ENCODE measurements at places on chromosomes 1 and 21.

GRCh38 chr1:37609002-37609401, 13.3 kb upstream of the GNL2 start:
- DNase-seq, result no peak

GRCh38 chr1:77065693-77066342, 153.4 kb downstream of the PIGK start:
- no peak for DNase-seq

DNA sequence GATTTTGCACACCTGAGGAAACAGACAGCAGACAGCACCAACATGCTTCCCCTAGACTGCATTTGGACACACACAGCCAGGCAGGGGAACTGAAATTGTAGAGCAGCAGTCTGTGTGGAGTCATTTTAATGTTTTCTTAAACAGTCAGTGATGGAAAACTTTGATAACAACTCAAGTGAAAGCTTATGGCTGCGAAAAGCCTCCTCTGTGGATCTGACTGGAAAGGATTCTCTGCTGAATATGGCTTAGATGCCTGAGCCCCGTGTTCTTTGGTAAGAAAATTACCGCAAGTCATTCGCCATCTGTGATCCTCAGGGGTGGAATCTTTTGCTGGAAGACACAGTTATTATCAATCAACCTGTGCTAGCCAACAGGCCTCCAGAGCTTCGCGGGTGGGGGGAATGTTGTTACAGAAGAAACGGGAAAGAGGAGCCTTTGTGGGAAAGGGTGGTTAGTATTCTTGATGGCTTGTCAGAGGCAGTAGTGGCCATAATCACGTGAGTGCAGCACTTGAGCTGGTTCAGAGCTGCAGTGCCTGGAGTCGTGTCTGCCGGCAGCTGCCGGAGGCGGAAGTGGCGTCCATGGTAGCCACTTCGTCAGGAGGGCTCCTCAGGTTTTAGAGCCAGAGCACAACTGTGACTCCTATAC, 204.7 kb downstream of the ST6GALNAC3 start:
- DNase-seq, result peak; percentile 63

DNA sequence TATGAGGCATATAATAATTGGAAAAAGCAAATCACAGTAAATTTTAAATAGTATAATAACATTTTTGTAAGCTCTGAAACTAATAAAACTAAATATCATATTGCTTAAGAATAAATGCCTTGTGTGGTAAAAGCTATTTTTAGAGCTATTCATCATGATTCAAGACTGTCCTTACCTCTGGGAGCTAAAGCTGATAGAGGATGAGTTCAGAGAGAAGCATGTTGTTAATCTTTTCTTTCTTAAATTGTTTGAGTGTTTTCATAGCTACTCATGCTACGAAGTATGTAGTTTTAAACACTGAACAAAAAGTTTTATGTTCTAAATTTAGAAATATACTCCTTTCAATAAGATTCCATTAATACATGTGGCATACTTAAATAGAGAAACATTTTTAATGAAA, 30.5 kb downstream of the IFI16 start:
- no peak for DNase-seq

DNA sequence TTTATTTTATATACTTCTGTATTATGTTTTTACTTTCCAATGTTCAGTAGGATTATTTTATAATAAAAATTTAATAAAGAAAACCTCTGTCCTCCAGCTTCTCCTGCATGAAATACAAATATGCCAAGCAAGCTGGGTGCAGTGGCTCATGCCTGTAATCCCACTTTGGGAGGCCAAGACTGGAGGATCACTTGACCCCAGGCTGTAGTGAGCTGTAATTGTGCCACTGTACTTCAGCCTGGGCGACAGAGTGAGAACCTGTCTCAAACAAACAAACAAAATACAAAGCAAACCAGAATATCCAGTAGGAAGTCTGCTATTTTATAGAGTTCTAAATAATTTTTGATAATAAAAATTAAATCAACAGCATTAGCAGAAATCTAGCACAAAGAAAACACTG, 168.8 kb downstream of the EIF4G3 start:
- DNase-seq, result no peak

- DNase-seq, result peak; percentile 47
Measured at GRCh38 chr1:26177182-26177684, at the start of gene CNKSR1. TSS of gene CNKSR1 (plus strand) at chr1:26177491. CDS start at chr1:26177548, 57 bp downstream.

GRCh38 chr21:45850181-45850580, 131.4 kb upstream of the COL6A1 start:
- no peak for DNase-seq

- DNase-seq, result no peak
Measured at GRCh38 chr1:168427051-168427450, 116.7 kb downstream of the XCL2 start.

GRCh38 chr1:79845936-79846335, 839.4 kb upstream of the ADGRL4 start:
- DNase-seq, result no peak

DNA sequence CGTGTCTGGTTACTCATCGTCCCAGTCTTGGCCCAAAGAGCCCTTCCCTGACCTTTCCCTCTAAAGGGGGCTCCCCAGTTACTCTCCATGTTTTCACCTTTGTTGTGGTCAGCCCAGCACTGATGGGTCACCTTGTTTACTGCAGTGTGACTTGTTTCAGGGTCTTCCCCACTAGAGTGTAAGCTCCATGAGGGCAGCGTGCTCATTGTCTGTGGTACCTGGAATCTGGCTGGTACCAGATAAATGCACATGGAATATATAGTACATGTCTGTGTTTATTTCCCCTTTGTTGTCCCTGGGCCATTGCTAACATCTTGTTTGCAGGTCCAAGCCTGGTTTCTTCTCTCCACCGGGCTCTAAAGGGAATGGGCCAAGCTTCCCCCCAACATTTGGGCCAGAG, 22.7 kb upstream of the TENT5B start:
- DNase-seq, result no peak

DNA sequence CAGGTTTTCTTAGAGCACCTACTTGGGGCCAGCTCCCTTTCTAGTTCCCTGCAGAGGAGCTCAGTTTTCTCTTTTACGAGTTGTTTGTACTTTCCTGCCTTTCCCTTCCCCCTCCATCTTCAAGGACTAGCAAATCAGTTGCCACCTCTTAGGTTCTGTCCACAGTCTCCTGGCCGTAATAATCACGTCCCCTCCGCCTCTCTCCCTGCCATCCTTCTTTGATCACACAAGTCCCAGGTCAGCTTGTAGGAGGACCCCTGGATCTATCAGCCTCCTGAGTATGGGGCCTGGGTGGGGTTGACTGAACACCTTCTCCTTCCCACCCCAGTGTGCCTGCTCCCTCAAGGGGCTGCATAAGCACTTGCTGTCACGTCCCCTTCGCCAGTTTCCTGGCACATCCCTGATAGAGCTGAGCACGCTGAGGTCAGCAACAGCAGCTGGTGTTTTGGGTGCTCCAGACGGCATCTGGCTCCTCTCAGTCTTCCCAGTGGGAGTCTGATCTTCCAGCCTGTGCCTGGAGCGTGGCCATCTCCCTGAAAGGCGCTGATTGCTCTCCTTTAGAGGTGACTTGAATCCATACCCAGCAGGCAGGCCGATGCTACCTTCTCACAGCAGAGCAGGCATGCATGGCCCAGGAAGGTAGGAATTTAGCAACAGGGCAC, 216.1 kb upstream of the TMEM51 start:
- no peak for DNase-seq

DNA sequence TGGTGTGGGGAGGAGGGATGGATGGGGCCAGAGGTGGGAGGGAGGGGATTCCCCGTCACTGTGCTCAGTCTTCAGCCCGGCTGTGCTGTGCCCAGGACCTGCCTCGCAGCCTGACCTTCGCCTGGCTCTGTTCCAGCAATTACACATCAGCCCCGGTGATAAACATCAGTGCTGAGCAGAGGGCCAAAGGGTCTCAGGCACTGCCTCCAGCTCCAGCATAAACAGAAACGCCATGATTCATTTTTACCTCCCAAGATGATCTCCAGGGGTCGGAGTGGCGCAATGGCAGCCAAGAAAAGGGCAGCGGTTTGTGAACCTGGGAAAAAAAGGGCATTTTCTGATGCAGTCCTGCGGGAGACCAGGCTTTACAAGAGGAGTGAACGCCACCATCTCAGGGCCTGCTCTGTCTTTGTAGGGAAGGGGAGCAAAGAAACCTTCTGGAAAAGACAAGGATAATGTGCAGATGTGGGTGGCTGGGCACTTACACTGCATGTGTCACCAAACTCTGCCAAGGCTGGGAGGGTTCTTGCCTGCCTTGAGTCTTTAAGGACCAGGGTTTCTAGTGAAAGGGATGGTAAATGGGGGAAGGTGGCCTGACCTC, 28.1 kb downstream of the SHISA4 start:
- DNase-seq, result peak; percentile 54

DNA sequence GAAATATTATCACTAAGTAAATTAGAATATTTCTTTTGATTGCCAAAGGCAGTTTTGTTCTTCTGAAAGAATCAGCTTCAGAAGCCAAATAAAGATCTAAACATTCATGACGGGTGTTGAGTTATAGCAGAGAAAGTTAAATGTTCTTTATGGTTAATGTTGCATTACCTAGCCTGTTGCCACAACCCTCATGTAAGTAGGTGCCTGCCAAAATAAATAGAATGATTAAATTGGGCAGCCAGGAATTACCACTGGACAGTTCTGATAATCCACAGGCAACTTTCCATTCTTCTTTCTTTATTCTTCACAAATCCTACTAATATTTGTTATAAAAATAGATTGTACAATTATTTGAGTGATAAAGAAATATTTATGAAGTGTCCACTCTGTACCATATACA, 217.9 kb upstream of the NRIP1 start:
- DNase-seq, result no peak

DNA sequence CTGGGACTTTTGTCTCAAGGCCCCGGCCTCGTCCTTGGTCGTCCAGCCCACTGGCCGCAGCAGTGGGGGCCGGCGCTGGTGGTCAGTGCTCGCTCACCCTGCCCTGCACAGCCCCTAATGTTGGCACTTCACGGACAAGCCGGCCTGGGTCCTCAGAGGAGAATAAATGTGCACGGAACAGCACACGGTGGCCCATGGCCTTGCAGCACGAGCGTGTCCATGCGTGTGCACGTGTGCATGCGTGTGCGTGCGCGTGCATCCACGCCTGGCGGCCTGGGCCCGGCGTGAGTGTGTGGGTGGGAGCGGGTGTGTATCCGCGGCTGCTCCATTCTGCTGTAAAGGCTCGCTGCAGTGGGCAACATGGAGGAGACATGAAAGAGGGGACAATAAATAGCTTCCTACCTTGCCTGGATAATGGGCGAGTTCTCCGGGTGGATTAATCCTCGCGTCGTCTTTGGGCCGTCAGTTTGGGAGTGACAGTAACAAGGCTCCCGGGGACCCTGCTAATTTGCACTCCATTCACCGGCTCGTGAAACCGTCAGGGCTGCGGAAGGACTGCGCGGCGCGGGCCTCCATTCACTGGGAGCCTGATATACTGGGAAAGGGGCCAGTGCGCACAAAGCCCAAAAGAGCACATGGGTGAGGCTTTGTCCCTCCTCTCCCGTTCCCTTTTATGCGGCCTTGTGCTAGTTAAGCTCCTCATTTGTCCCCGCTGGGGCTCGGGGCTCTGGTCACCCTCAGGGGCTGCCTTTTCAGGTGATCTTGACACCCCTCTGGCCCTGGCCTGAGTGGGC, 142.8 kb downstream of the PRDM16 start:
- no peak for DNase-seq

DNA sequence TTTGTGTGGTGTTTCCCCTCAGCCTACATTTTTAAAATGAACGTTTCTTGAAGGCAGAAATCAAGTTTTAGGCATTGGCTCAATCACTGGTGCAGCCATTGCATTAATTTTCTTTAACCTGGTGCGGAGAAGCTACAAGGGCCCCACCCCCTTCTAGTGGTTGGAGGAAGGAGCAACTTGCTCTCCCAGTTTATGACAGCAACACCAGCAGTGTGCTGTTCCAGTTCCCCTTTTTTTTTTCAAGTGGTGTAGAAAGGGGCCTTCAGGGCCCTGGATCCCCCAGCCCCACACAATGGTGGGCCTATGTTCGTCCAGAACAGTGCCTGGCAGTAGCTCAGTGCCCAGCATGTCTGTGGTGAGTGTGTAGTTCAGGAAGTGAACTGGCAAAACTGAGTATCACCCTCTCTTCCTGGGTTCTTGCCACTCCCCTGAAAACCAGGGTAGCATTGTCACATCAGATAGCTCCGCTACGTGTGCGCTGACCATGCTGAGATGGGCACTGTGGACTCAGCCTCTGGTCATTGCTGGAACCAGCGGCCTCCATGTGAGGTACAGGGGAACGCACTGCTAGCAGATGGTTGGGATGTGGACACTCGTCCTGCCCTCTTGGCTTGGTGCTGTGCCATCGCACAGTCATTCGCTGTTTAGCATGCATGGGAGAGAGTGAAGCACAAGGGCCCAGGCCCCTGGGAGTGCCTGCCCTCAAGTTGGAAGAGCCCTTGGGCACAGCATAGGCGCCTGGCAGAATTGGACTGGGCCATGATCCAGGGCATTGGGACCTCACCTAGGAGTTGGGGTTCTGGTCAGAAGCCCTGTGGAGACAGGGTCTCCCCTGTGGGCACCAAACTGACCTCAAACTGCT, 7.2 kb downstream of the ARF1 start:
- DNase-seq, result no peak

GRCh38 chr1:225825078-225825477, 15.2 kb downstream of the EPHX1 start:
- DNase-seq, result no peak

- DNase-seq, result no peak
Measured at GRCh38 chr21:41010101-41010435, 157.9 kb upstream of the BACE2 start.

- no peak for DNase-seq
Measured at GRCh38 chr1:41752514-41753170, 166.1 kb downstream of the HIVEP3 start.

DNA sequence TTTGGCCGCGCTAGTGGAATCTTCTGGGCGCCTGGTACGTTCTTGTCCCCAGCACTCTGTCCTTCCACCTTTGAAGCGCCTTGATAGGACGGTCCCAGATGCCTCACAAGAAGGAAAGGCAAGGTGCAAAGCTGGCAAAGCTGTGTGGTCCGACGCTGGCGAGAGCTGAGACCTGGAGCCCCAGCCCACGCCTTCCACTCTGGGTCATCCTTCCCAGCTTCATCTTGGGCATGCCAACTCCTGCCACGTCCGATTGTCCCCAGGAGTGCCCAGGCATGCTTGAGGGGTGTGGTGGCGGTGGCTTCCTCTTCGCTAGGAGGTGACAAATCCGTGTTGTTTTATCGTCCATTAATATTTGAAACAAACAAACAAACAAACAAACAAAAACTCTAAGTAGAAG, 123.9 kb upstream of the DPYD start:
- DNase-seq, result peak; percentile 12

DNA sequence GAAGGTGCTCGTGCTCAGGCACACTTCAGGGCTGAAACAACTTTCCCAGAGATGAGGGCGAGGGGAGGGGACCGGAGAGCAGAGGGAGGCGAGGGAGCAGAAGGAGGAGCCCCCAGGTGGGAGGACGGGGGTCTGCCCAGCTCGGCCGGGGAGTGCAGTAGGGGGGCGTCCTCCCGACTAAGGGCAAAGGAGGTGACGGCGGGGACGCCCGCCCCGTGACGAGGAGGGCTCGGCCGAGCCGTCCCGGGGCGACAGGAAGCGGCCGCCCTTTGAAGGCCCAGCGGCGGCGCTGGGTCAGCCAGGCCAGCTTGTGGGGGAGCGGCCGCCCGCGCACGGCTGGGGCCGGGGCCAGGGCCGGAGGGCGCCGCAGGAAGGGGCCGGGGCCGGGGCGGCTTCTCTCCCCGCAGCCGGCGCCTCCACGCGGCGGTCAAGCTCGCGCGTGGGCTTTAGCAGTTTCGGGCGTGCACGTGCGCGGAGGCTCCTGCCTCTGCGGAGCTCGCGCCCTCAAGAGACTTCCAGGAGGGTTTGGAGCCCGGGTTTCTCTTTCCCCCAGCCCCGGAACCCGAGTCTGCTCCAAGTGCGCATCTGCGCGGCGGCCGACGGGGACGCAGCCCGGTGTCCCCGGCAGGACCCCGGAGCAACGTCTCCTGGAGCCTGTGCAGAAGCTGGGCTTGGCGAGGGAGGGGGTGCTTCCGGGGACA, 100.8 kb upstream of the SLC45A1 start:
- peak; percentile 78 for DNase-seq

GRCh38 chr1:179803104-179803503, 60.0 kb downstream of the FAM163A start:
- DNase-seq, result no peak
